ENCODE measurements at places on chromosomes 1 and 21.

GRCh38 chr21:29481081-29481480 lies 182.4 kb downstream of the BACH1 start:
- peak; percentile 50 for DNase-seq

DNA sequence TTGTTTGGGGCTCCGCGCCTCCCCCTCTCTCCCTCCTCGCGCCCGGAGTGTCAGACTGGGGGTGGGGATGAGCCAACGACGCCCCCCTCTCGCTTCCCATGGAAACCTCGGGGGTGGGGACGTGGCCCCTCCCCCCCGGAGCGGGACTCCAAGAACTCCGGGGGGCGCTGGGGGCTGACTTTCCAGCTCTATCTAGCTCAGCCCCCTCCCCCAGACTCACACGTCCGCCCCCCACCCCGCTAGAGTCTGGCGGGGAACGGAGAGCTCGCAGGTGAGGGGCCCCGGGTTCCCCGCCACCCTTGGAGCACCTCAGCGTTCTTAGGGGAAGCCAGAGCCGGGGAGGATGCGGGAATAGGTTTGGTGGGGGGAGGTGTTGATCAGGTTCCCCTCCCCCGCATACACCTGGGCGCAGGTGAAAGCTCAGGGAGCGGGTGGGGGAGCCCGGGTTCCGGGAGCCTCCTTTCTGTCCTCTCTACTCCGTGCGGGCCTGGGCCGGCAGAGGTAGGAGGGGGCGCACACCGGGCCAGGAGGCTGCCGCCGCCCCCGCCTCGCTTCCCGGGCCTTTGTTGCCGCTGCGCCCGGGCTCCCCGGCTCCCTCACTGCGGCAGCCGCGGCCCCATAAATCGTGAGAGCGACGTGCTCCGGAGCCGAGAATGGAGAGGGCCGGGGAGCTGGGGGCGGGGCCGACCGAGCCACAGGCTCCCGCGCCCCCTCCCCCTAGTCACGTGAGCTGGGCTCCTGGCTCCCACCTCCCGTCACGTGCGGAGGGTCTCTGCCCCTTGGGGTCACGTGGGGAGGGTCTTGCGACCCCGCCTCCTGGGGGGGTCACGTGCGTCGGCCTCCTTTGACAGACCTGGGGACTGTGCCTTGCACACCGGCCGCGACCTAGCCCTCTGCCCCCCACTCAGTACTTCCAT lies 1.9 kb downstream of the EFNA3 start:
- no peak for DNase-seq

GRCh38 chr1:93694039-93694438 lies 12.4 kb upstream of the BCAR3 start:
- no peak for DNase-seq

GRCh38 chr21:36630485-36631206 lies 68.3 kb upstream of the SIM2 start:
- DNase-seq, result no peak

DNA sequence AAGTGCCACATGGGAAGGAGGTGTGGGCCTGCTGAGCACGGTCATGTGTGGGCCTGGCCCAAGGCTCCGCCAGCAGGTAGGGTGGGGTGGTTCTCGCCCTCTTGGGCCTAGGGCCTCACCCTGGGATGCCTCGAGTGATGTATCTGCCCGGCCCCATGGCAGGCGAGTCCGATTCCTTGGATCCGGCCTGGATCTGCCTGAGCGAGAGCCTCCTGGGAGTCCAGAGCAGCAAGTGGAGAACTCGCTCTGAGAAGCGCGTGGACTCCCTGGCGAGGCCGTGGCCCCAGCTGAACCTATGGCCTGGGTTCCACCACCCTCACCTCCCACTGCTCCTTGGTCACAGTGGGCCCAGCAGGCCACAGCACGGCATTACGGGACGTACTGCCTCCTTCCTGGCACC lies 8.2 kb upstream of the TTC34 start:
- DNase-seq, result no peak

DNA sequence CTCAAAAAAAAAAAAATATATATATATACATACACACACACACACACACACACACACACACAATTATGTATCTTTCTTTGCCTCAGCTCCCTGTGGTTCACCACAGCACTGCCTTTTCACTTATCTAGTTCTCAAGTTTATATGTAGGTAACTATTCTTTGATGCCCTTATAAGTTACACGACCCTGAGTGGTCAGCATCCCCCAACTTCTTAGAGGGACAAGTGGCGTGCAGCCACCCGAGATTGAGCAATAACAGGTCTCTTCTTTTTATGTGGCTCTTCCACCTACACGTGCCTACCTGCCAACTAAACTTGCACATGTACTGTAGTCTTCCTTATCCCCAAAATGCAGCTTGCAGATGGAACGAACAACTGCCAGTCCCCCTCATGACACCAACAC lies 120.8 kb downstream of the GABPA start:
- DNase-seq, result no peak

DNA sequence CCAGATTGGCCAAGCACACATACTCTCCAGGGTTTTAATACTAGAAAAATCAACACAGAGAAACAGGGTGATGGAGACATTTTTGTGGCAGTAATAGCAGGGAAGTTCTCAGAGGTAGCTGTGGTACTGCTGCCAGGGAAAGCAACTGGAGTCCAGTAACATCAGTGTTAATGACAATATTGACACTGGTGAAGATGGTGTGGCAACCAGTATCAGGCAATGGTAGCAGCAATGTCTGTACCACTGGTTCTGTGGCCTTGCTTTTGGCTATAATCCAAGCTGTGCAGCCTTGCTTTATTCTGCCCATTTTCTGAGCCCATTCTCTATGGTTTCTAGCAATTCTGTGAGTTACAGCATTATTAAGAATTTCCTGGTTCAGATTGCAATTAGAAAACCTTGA lies 1.6 kb upstream of the SNX7 start:
- DNase-seq, result no peak

- no peak for DNase-seq
These were observed 144.6 kb downstream of the PLPP3 start for GRCh38 chr1:56434740-56435139.

DNA sequence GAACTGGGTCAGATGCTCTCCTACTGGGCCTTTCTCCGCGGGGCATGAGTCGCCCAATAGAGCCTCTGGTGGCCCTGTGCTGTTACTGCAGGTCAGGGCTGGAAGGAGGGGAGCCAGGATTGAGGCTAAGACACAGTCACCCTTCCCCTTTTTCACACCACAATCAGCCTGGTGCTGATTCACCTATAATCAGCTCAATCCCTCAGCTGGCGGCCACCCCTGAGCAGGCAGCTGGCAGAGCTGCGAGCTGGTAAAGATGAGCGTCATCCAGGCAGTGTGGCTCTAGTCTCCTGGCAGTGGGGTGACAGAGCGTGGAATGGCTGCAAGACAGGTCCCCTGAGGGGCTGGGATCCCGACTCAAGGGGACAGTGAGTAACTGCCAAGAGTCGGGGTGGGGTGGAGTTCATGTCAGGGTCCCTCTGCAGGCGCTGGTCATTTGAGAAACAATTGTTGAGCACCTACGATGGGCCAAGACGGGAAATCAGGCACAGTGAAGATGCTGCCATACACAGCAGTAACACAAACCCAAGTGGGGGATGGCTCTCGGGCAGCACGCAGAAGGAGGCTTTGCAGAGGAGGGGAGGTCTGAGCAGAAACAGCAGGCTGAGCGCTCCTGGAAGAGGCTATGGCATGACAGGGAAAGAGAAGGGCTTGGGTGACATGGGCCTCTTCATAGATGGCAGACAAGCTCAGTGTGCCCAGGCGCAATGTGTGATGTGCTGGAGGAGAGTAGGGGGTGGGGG lies 21.8 kb downstream of the ATF3 start:
- DNase-seq, result peak; percentile 43

DNA sequence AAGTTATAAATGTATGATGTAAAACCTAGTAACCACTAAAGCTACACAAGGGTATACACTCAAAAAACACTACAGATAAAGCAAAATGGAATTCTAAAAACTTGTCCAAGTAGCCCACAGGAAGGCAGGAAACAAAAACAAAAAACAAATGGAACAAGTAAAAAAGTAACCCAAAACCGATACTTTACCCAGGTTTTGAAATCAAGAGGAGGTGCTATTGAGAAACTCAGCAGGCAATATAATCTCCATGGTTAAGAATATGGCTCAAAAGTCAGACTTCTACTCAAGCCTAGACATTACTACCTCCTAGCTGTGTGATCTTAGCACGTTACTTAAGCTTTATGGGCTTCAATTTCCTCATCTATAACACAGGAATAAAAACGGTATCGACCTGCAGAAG lies 13.3 kb downstream of the RBBP5 start:
- peak; percentile 81 for DNase-seq

GRCh38 chr1:11828511-11828910 lies 19.1 kb downstream of the NPPA start:
- no peak for DNase-seq

DNA sequence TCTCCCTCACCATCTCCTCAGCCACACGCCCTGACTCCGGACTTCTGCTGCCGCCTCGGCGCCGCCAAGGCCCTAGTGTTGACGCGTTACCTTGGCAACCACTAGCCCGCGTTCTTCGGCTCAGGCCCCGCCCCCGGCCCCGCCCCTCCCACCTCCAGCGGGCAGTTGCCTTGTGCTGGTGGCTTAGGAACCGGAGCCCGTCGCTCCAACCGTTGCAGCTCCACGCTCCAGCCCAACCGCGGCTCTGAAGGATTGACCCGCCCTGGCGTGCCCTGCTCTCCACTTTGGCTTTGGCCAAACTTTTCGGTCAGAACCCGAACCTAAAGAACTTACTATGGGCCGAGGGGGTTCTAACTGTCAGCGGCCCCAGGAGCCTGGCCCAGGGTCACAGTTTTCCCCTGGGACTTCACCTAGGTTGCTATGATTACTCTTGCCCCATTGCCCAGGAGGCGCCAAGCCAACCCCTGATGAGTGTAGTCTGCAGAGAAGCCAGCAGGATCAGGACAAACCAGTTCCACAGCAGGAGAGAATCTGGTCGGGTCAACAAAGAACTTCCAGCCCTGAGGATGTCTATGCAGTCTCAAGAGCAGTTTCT lies at the start of gene CFAP45:
TSS of gene CFAP45 (minus strand) at position 80 of the 595 bp plus-strand sequence. CDS start at position 13, 67 bp downstream.
- peak; percentile 67 for DNase-seq

- peak; percentile 87 for DNase-seq
These were observed 49.7 kb upstream of the MACF1 start for GRCh38 chr1:39154553-39155421.

DNA sequence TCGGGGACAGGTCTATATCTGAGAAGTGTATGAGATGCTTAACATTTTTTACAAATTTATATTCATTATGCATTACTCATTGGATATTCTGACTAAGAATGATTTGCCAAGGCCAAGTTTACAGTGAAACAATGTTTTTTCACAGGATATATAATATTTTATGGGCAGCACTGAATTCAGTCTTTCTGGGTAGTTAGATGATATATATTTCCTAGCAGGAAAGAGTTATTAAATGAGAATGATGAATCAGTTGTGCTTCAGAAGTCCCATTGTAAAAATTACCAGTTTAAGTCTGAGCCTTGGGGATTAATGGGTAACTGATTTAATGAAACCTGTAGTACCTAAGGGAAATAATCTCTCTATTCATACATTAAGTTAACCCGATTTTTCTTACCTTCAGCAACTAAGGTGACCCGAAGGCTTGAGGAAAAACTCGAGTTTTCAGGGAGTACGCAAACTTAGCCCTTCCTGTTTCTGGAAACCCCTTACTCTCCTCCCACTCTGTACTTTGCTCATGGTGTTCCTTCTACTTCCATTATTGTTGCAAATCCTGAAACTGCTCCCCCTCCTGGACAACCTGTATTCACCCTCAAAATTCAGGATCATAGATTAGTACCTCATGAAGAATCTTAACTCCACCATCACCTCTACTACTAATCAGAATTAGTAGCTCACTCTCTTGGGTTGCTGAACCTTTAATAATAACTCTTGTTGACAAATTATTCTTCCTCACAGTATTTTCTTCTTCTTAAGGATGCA lies 135.1 kb downstream of the AK5 start:
- DNase-seq, result no peak

GRCh38 chr1:205907794-205908193 lies 35.5 kb downstream of the SLC26A9 start:
- peak; percentile 29 for DNase-seq

GRCh38 chr1:56509713-56510641 lies 69.4 kb downstream of the PLPP3 start:
- no peak for DNase-seq

DNA sequence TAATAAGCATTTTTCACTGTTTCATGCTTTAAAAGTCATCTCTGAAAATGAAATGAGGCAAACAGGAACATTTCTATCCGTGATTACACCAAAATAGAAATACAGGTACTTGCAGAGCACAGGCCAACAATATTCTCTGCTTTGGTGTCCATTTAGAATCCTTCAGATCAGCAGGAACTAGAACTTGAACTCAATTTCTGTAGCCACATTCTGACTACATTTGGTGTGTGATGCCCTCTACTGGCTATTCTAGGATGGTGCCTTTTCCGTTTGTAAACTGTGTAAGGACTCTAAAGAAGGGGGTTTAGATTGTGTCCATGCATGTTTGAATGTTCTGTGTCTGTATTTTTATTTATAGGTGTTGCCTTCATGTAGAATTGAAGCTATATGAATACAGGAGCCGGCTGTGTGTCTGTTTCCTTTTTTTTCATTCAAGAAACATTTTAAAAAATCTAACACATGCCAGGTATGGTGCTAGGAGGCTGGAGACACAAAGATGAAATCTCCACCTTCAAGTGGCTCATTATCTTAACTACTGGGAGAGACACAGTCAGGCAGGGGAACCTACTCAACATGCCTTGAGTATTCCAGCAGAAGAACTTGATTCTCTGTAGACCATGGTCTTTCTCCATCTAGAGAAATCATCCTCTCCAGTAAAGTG lies 7.6 kb upstream of the ZNF326 start:
- DNase-seq, result peak; percentile 59

GRCh38 chr1:16446116-16446515 lies 5.6 kb downstream of the NECAP2 start:
- no peak for DNase-seq

- DNase-seq, result no peak
These were observed 63.7 kb downstream of the NRIP1 start for GRCh38 chr21:15001113-15001512.

DNA sequence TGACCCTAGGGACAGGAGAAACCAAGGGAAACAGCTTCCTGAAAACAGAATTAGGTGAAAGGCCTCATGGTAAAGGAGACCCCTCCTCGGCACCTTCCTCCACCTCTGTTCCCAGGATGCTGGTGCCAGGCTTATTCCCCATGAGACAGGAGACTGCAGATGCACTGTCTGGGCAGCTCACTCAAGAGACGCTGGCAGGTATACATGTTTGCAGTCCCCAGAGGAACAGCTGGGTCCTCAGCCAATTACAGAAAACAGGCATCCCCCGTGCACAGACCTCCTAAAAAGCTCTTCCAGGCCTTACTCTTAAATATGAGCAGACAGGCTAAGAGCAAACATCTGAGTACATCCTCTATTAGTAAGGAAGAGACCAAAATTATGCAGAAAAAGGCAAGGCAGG lies 6.5 kb downstream of the CCSAP start:
- no peak for DNase-seq

GRCh38 chr1:159921700-159922504 lies 3.4 kb downstream of the TAGLN2 start:
- no peak for DNase-seq

Data from fibroblast of gingiva (primary cell).